ENCODE measurements at places on chromosomes 6 and 20.

DNA sequence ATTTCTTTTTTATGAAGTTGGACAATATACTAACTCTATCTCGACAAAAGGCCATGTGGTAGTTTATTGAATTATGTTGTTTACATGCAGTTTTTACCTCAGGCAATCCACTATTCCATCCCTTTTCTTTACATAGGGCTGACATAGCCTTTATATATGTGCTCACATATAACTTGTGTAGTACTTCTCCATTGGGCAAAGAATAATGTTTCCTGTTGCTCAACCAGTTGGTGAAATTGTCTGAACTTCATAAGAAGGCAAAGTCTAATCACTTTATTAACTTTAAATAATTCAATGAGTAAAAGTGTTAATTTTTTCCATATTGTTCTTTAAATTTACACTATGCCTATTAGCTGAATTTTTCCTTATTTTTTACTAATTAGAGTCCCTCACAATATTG, 1272.1 kb downstream of the EPHA7 start:
- DNase-seq, result no peak

DNA sequence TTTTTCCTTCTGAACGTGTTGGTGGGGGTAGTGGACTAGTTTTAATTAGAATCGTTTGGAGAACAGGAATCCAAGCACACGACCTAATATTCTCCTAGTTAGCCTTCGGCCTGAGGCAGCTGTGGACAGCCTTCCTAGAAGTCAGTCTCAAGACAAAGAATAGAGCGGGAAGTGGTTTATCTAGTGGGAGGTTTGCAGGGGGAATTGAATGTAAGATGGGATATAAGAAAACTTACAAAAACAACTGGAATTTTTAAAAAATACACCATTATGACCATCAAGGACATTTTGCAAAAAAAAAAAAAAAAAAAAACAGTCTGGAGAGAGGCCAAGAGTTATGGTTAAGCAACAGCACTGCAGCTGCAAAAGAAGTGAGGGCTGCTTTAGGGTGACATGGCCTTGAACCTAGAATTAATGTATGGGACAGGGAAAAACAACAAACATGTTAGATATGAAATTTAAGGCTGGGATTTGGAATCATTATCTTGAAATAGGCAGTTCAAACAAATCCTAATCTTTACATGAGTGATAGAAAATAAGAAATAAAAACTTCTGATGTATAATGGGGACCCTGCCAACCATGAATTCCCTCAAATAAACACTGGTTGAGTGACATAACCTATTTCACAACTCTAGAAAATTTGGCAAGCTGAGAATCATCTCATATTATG, 40.2 kb downstream of the PLAGL1 start:
- no peak for DNase-seq

DNA sequence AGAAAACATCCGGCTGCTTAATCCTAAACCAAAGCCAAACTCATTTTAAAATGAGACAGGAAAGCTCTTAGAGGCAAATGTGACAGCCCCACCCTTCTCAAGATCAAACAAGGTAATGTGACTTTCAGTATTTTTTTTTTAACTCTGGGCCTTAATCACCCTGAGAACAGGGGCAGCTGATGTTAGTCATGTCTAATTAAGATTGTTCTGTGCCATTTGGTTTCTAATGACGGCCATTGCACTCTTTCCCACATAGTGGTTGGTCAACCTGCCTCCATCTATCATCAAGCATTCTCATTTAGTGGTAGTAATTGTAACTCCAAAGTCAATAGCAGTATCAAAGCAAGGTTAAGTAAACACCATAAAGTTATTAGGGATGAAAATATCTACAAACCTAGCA, 191.6 kb upstream of the EXOC2 start:
- no peak for DNase-seq

DNA sequence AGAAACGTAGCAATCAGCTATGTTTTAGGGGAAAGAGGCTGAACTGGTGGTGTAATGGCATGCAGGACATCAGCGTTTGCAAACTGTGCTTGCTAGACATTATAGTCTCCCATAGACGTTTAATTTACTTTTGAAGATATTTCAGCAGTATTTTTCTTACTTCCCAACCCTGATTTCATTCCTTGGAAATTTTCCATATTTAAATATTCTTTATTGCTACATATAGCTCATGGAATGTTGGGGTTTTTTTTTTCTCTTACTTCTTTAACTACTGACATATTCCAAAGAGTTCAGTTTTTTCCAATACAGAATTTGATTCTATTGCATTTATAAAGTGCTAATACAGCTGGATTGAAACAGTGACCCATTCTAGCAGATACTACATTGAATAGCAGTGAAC, 694.4 kb upstream of the CITED2 start:
- no peak for DNase-seq

- DNase-seq, result no peak
Observed at GRCh38 chr20:2640260-2640659, 12.2 kb upstream of the NOP56 start.

- DNase-seq, result no peak
Observed at GRCh38 chr20:43567477-43567876, 8.7 kb downstream of the SGK2 start.

DNA sequence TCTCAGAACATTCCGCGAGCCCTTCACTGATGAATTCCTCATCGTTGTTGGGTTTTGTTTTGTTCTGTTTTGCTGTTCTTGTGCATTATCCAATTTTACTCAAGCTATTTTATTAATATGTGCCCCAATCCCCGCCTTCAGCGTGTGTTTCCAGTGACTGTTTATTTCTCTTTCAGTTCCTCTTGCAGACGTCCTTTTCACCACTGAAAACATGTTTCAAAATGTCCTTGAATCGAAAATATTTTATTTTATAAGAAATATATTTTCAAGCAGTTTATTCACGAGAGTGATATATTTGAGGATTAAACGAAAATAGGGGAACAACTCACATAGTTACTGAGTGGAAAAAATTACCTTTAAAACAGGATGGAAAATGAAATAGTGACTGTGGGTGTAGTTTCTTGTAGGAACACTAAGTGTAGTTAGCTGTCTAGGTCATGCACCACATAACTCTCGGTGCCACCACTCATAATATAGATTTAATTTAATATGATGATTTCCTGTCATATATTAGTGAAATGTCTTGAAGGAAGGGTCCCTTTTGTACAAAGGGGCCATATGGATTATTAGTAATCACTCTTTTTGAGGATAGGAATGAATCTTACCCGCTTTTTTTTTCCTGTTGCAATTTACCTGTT, 45.3 kb upstream of the HDDC2 start:
- DNase-seq, result peak; percentile 70

GRCh38 chr6:13377054-13377758, 48.9 kb upstream of the TBC1D7 start:
- no peak for DNase-seq

DNA sequence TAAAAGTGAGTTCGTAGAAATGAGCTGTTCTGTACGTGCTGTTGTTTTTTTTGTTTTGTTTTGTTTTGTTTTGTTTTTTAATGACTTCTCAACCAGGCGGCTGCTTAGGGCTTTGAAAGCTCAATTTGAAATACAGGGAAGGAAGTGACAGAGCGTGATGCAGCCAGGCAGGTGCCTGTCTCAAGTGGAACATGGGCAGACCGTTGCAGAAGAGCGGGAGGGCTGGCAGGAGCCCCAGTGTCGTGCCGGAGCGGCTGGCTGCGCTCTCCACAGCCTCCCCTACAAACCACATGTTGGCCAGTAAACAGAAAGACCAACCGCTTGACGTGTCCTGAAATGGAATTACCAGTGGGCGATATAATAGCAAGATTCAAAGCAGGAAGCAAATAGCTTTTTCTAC, 164.9 kb upstream of the RREB1 start:
- no peak for DNase-seq

DNA sequence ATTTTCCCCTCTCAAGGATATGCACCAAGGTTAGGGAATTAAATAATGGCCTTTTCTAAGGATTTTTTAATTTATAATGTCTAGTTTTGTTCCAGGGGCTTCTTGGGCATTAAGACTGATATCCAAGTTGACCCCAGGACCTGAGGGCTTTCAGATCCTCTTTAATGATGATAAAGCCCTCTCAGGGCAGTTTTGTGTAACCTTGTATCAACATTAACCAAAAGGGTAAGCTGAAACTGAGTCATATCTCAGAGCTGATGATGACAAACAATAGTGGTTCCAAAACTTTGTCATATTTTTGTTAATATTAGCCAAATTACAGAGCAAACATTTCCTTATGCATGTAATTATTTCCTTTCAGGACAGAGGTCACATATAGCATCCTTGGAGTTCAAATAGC, 309.4 kb upstream of the MAN1A1 start:
- DNase-seq, result no peak

- DNase-seq, result no peak
Observed at GRCh38 chr6:30447237-30447636, 42.1 kb upstream of the HLA-E start.

DNA sequence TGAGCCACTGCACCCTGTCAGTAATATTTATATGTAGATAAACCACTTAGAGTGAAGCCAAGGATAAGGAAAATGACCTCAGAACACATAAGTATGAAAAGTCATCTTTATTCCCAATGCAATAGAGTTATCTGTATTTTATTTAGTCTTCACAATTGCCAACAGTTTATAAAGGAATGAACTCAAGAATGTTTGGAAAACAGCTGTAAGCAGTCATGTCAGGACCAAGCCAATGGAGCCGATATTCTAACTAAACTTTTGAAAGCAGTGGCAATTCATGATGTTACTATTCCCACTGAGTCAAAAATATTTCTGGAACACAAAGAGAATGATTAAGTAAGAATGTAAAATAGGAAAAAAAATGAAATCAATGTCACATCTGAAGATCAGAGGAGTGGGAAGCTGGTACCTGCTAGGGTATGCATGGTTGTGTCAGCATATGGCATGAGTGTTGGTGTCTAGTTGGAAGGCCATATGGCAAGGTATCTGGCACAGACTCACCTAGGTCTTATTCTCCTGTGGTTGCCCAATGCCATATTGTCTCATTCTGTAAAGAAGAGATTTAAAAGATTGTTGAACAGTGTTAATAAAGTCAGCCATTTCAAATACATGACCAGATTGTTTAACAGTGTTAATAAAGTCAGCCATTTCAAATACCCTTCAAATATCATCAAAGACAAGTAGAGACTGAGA, 118.2 kb downstream of the ADAT2 start:
- no peak for DNase-seq

GRCh38 chr20:21322083-21322710, 19.1 kb downstream of the XRN2 start:
- no peak for DNase-seq

GRCh38 chr20:31857861-31858759, 12.2 kb downstream of the DUSP15 start:
- peak; percentile 54 for DNase-seq

DNA sequence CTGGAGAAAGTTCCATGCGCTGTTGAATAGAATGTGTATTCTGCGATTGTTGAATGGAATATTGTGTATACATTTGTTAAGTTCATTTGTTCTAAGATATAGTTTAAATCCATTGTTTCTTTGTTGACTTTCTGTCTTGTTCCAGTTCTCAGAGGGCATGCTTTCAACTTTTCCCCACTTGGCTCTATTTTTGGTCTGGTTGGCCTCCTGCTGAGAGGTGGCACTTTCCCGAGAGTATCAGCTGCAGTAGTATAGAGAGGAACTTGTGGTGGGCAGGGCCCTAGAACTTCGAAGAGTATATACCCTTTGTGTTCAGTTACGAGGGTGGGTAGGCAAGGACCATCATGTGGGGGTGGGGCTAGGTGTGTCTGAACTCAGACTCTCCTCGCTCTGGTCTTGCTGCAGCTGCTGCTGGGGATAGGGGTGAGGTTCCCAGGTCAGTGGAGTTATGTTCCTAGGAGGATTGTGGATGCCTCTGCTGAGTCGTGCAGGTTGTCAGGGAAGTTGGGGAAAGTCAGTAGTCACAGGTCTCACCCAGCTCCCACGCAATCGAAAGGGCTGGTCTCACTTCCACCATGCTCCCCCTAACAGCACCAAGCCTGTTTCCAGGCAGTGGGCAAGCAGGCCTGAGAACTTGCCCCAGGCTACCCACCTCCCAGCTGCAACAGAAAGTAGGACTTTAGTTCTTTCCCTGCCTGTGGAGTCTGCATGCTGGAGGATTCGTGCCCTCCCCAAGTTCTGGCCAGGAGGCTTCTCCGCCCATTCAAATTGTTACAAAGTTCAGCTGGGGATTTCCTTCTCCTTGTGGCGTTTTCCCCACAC, 118.9 kb upstream of the SSTR4 start:
- DNase-seq, result no peak

DNA sequence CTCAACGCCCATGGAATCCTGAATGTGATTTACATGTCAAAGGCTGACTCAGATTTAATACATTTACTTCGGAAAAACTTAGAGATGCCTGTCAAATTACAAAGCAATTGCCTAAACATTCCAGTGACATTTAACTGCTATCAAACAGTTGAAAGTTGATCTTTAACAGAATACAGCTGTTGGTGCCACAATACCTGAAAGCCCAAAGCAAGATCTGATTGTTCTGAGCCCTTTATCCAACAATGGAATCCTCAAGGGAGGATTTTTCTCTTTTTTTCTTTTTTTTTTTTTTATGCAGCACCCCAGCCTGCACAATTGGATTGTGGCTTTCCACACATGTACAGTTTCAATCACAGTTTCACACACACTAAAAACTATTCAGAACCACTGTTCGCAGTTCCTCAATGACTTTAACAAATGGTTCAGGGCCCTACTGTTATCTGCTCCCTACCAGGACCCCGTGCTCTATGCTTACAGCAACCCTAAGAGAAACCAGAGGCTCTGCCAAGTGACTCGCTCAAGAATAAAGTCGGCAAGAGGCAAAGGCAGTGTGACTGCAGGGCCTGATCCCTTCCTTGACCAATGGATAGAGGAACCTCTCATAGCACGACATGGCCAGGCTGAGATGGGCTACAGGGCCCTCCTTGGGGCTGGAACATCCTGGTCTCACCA, 33.3 kb downstream of the EPB41L2 start:
- DNase-seq, result no peak

DNA sequence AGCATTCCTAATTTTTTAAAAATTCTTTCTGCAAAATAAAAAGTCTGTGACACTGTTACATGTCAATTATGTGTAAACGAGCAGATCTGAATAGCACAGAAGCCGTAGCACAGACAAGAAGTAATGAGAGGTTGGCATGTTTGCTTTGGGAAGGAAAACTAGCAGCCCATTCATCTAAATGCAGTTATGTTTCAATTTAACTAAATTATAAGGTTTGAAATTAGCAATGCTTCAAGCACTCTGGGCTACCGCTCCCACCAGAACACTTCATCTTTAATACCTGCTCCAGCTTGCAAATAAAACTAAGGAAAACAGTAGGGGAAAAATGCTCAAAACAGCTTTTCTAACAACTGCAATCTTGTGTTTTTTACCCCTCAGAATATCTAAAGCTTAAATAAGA, 73.9 kb downstream of the PTPRK start:
- DNase-seq, result no peak

DNA sequence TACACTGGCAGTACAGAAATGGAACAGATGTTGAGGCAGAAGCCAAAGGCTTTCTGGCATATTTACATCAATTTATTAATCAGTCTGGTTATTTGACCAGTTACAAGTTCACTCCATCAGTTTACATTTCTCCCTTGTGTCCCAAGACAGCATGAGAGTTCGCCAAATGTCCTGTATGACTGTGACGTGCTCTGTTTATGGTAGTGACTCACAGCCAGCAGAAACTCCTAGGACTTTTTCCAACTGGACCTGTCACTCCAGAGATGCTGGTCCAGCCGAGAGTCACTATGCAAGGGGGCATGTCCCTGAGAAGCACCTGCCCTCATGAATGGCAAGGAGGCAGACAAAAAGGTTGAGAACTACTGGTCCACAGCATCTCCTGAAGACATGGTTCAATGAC, 160.0 kb downstream of the LRFN2 start:
- no peak for DNase-seq

Measured in OCI-LY7 (cell line).